Kasumi-1 (cell line): ENCODE measurements at places on chromosomes 6 and 20.

GRCh38 chr6:37741757-37742400 is 44.2 kb upstream of the MDGA1 start:
- DNase-seq, result peak; percentile 58

GRCh38 chr6:100724222-100724621 is 156.9 kb downstream of the ASCC3 start:
- DNase-seq, result no peak

DNA sequence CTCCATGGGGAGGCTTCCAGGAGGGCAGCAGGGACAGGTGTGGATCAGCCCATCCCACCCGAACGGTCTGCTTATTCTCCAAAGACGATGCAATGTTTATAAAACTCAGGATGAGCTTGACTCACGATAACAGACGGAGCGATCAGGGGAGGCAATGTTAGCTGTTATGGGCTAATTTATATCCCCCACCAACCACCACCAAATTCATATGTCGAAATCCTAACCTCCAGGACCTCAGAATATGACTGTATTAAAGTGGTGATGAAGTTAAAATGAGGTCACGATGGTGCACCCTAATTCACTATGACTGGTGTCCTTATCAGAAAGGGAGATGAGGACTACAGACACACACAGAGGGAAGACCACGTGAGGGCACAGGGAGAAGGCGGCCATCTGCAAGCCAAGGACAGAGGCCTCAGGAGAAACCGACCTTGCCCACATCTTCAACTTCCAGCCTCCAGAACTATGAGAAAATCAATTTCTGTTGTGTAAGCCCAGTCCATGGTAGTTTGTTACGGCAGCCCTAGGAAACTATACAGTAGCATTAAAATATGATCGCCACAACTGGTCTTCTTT is 7.0 kb downstream of the ADTRP start:
- no peak for DNase-seq

GRCh38 chr20:13054011-13054410 is 45.2 kb downstream of the SPTLC3 start:
- DNase-seq, result no peak

DNA sequence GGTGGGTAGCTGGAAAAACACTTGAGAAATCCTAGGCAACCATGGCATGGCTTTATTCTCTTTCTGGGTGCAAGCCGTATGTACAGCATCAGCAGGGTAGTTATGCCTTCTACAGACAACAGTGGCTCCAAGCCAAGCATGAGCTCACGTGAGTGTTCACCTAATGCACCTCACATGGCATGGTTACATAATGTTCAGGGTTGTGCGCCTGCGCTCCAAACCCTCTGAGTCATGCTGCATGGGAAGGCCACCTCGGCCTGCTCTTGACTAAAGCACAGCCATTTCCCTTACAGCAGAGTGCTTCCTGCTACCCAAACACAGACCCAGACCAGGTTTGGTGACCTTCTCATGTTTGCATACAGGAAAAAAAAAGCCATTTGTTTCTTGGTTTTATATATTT is 96.2 kb downstream of the VIP start:
- no peak for DNase-seq

GRCh38 chr6:136923116-136923953 is 1.2 kb downstream of the SLC35D3 start:
- no peak for DNase-seq

GRCh38 chr6:126804332-126805064 is 314.0 kb upstream of the RSPO3 start:
- peak; percentile 65 for DNase-seq

DNA sequence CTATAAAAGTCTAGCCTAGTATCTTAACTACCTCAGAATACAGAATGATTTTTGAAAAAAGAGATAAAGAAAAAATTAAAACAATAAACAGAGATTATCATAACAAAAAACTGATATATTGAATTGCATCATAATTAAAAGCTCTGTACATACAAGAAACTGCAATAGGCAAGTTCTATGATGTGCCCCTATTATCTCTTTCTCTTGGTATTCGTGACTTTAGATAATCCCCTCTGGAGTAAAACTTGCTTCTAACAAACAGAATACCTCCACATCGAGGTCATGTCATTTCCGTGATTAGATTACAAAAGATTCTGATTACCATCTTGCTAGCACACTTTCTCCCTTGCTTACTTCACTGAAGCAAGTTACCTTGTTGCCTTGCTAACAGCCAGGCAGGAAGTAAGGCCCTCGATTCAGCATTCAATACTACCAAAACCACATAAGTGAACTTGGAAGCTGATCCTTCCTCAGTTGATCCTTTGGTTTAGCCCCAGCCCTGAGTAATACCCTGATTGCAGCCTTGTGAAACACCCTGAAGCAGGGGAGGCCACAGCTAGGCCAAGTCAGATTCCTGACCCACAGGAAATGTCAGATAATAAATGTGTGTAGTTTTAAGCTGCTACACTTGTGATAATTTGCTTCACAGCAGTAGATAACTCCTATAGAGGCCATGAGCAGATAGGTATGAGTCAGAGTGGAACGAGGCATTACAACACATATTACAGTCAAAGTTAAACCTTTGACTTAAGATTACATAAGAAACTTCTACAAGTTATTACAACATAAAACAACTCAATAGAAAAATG is 53.7 kb upstream of the TMX4 start:
- peak; percentile 10 for DNase-seq

- peak; percentile 86 for DNase-seq
These were observed 45.6 kb upstream of the ANKEF1 start for GRCh38 chr20:9989066-9989724.

- DNase-seq, result peak; percentile 71
These were observed 73.9 kb downstream of the AHI1 start for GRCh38 chr6:135423649-135424128.

DNA sequence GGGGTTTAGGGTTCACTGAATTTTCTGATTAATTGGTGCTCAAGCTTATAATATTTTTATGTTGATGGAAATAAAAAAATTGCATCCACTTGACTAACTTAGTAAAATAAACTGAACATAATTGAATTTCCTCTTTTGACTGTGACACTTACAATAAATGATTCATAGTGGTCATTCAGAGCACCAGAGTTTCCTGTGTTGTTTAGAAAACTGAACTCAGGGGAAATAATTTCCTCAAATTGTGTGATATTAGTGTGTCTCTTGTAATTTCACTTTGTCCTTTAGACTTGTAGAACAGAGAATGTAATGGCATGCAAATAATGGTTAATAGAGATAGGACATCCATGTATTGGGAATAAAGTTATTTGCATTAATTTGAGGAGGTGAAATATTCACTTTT is 319.7 kb upstream of the MAN1A1 start:
- DNase-seq, result peak; percentile 26

GRCh38 chr20:57475388-57476083 is 49.4 kb downstream of the CTCFL start:
- no peak for DNase-seq

DNA sequence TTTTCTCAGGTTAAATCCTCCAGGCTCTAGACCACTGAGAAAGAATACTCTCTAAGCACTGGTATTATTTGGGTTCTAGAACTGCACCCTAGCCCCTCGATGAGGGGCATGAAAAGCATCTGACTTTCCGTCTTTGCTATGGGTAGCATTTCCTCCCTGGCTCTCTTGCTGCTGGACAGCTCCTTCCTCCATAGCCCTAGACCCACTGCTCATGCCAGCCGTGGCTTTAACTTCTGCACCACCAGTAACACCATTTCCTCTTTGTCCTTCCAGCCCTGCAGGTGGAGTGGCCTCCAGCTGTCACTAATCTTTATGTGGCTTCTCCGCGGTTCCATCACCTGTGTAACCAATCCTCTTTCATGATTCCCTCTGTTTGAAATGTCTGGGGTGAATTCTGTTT is 194.9 kb downstream of the SCP2D1 start:
- no peak for DNase-seq

DNA sequence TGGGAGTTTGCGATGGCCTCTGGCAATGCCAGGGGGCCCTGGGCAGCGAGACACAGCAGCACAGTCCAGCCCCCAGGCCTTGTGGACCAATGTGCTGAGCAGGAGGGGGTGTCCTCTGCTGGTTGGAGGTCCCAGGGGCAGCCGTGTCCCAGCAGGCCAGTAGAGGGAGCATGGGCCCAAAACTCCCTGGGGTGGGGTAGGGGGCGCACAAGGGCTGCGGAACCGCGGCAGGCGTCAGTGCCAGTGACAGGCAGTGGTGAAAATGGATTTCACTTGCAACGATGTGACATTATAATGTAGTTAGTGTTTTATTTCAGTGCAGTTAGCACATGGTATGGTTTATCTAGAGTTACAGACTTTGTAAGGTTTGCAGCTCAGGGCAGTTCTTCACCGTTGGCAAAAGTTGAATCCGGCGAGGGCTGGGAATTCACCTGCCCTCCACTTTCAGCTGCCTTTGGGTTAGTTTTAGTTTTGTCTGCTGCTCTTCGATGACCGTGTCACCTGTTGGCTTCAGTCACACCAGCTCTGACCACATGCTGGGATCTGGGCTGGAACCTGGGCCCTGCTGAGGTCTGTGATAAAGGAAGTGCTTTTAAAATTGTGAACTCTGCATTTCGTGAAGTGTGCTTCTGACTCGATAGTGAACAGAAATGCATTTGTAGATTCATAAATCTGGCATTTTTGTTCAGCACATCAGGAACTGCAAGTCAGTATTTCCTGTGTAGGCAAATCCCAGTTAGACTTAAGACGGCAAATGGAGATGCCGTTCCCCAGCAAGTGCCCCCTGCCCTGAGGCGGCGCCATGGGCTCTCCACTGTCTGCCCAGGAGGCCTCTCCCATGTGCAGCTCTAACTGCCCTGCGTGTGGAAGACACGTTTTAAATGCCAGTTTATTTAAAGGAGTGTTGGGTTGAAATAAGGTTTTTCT is 46.8 kb downstream of the PYGB start:
- peak; percentile 69 for DNase-seq

DNA sequence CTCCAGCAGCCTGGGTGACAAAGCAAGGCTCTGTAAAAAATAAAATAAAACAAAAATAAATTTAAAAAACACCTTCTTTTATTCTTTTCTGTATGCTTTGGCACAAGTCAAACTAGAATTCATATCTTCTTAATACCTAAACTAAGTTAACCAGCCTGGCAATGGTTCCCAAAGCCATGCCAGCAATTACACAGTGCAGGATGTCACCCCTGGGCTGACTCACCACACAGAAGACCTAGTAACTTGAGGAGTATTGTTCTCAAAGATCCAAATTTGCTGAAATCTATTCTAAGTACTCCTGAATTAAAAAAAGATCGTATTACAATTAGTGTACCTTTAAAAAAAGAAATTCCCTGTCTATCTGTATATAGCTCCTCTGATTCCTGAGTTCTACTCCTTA is 162.7 kb upstream of the SGK1 start:
- no peak for DNase-seq

DNA sequence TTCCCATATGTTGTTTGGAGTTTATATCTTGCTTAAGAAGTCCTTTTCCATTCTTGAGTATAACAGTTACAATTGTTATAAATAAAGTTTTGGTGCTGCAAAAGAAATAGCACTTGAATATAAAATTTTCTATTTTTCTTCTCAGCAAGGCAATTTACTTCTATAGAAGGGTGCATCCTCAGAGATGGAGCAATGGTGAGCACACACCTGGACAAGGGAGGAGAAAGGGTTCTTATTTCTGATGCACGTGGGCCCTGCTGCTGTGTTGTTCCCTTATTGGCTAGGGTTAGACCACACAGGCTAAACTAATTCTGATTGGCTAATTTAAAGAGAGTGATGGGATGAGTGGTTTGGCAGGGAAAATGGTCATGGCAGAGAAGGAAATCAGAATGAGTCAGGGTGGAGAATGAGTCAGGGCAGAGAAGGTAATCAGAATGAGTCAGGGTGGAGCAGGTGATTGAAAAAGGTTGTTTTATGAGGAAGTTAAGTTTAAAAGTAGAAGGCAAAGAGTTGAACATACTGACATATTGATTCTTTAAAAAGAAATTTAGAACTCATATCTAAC is 38.0 kb downstream of the CST8 start:
- DNase-seq, result no peak

- no peak for DNase-seq
These were observed 219.6 kb upstream of the CHD6 start for GRCh38 chr20:41837669-41838224.

DNA sequence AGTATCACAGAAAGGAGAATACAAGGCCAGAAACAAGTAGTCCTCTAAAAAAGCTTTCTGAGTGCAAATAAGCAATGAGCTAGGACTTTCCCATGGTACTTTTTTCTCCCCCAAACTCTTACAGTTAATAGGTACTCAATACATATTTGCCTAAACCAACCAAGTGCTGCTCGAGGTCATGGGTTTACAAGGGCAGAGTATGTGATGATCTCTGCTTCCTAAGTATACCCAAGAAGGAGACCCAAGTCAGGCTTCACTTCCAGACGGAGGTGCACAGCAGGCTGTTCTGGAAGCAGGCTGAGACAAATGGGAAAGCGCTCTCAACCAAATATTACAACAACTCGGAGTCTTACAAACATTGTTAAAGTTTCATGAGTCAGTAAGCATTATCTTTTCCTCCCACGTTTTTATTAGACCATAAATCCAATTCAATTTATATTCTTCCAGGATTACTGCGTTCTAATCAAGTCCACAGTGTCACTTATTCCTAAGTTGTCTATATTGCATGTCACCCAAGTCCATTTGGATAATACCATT is 8.1 kb downstream of the FYN start:
- DNase-seq, result no peak

- DNase-seq, result no peak
These were observed 11.3 kb downstream of the TXNDC5 start for GRCh38 chr6:7899101-7899888.

DNA sequence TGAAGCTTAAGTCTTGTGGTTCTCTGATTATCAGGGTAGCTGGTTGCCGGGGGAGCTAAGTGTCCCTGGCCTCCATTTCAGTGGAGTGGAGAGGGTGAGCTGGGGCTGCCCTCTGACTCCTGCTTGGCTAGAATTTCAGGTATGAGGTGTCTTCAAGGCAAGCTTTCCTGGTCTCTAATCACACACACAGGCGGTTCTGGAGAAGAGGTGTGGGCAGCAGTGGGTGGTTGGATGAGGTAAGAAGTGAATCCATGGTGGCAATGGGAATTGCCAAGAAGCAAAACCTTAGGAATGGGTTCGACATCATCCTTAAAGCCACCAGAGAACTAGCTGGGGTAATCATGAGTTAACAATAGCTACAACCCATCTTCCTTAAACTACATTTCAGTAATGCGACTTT is 157.6 kb downstream of the CARMIL1 start:
- DNase-seq, result no peak

- no peak for DNase-seq
These were observed 7.2 kb upstream of the FAM50B start for GRCh38 chr6:3841711-3842565.
